MG63 (cell line): ENCODE measurements at places on chromosomes 1 and 21. TPM values are rescaled to one million over a fixed set of nuclear protein-coding genes. Genes with fewer than 3 reads are reported as not detected.

DNASE2B gene
- total RNA-seq = not detected in 2 replicates

FCGR3A gene
- not detected in 2 replicates for total RNA-seq

SYT14 gene
- 0.15 and 0.66 TPM in 2 replicates for total RNA-seq

TRIM58 gene
- total RNA-seq = 10.8 and 13.7 TPM in 2 replicates

PLEKHN1 gene
- total RNA-seq = 0.56 TPM in 1 of 2 replicates, not detected in the other

RYR2 gene
- 0.12 and 0.26 TPM in 2 replicates for total RNA-seq

AMY1C gene
- total RNA-seq = not detected in 2 replicates

CAPZA1 gene
- 362 and 392 TPM in 2 replicates for total RNA-seq

AMPD1 gene
- total RNA-seq = not detected in 2 replicates

LORICRIN gene
- not detected in 2 replicates for total RNA-seq

DAB1 gene
- not detected in 2 replicates for total RNA-seq

HTR1D gene
- total RNA-seq = 0.20 TPM in 1 of 2 replicates, not detected in the other

ALPL gene
- total RNA-seq = 1.9 and 4.2 TPM in 2 replicates

KRTAP12-4 gene
- total RNA-seq = not detected in 2 replicates

CCDC185 gene
- total RNA-seq = 0.47 TPM in 1 of 2 replicates, not detected in the other

AMY1A gene
- total RNA-seq = not detected in 2 replicates
